Effector memory CD8-positive, alpha-beta T cell (primary cell): ENCODE measurements at places on chromosomes 16 and 17.

DNA sequence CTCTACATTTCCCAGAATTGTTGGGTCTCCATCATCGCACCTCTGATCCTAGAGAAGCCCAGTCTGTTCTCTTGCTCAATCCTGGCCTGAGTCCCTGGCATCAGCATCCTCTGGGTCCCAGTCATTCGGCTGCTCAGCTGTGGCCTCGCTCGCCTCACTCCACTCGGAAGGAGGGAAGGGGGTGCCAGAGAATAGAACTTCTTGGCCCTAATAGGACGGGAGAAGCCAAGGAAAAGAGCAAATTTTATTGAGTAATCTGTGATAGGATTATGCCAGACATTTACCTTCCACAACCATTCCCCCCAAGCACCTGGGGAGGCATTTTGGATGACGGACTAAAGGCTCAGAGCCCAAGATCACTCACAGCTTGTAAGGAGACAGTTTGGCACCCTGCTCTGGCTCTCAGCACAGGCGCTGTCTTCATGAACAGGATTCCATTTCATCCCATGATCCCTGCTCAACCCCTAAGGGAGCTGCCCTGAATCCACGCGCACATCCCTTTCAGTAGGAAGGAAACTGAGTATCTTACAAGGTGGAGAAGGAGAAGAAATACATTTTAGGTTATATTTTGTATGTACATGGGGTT lies 498 bp upstream of the CLEC10A start:
- no peaks in the 10 kb centered on the region for H3K36me3 ChIP-seq
- no peak overlapping the region for H3K4me3 ChIP-seq
- DNase-seq, result no peak
- peaks cover 37% of the 10 kb centered on the region for H3K4me1 ChIP-seq

DNA sequence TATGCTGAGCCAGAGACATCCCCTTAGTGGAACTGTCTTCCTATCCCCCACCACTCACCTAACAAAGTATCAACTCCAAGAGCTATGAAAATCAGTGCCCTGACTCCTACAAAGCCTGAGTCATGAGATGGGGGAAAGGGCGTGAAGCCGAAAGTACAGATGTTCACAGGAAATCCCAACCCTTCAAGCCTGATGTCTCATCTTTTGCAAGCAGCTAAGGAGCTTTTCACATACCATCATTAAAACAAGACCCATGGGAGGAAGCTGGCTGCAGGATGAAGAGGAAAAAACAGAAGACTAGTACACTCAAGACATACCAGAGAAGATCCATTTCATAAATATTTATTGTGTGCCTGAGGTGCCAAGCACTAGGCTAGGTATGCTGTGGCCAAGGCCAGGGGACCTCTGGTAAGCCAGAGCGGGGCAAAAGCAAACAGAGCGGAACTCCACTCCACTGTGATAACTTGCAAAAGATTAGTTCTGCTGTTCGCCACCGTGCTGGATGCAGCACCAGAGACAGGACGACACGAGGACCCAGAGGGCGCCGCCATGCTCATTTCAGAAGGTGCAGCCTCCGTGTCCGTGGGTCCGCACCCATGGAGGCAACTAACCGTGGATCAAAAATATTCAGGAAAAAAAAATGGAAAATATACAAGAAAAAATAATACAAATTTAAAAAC lies 4.5 kb upstream of the MNT start:
- H3K4me1 ChIP-seq, result peaks cover 5% of the 10 kb centered on the region
- no peak for DNase-seq
- no peak overlapping the region for H3K27ac ChIP-seq
- H3K36me3 ChIP-seq, result peaks cover 24% of the 10 kb centered on the region
- H3K4me3 ChIP-seq, result no peak overlapping the region

DNA sequence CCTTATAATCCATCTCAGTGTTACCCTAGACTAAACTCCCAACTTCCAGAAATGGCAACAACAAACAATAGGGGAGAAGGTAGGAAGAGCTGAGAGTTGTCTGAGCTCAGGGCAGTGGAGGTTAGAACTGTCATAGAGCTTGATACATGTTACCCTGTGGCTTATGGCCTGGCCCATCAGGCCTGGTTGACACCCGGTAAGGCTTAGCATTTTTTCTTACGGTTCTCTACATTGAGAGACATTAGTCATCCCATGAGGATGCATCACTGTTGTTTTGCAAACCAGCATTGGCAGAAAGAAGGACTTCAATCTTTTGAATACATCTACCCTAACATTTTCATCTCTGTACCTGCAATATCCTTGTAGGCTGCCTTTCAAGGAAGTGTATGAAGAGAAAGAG lies 226.6 kb downstream of the PHKB start:
- H3K27ac ChIP-seq, result no peak overlapping the region
- H3K27me3 ChIP-seq, result no peaks in the 10 kb centered on the region
- no peak overlapping the region for H3K4me3 ChIP-seq
- peaks cover 29% of the 10 kb centered on the region for H3K36me3 ChIP-seq
- no peak for DNase-seq

DNA sequence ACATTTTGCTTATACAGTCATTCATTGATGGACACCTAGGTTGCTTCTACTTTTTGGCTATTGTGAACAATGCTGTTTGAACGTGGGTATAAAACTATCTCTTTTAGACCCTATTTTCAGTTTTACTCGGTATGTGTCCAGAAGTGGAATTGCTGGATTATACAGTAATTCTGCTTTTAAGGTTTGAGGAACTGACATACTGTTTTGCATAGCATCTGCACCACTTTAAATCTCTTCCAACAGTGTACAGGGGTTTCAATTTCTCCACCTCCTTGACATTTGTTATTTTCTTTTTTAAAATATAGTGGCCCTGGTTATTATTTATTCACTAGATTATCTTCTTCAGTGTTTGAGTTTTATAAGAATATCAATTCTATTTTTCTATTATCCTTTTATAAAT lies 116.9 kb downstream of the USP22 start:
- no peaks in the 10 kb centered on the region for H3K4me1 ChIP-seq
- H3K27ac ChIP-seq, result no peak overlapping the region
- peaks cover 6% of the 10 kb centered on the region for H3K27me3 ChIP-seq
- no peak overlapping the region for H3K4me3 ChIP-seq

GRCh38 chr16:76598498-76598897 lies 321.3 kb downstream of the CNTNAP4 start:
- H3K27me3 ChIP-seq, result no peaks in the 10 kb centered on the region
- H3K4me1 ChIP-seq, result no peaks in the 10 kb centered on the region
- no peak overlapping the region for H3K27ac ChIP-seq
- H3K36me3 ChIP-seq, result no peaks in the 10 kb centered on the region
- no peak for DNase-seq
- H3K4me3 ChIP-seq, result no peak overlapping the region

- no peak for DNase-seq
- peaks cover 23% of the 10 kb centered on the region for H3K27me3 ChIP-seq
- H3K36me3 ChIP-seq, result peaks cover 3% of the 10 kb centered on the region
- no peak overlapping the region for H3K4me3 ChIP-seq
Measured at GRCh38 chr17:27390540-27390939, 65.7 kb upstream of the KSR1 start.

- H3K36me3 ChIP-seq, result peaks cover 25% of the 10 kb centered on the region
- no peak overlapping the region for H3K27ac ChIP-seq
- DNase-seq, result no peak
- peaks cover 4% of the 10 kb centered on the region for H3K4me1 ChIP-seq
- no peak overlapping the region for H3K4me3 ChIP-seq
- no peaks in the 10 kb centered on the region for H3K27me3 ChIP-seq
Measured at GRCh38 chr16:264440-264951, 11.2 kb downstream of the RGS11 start.

- H3K27ac ChIP-seq, result no peak overlapping the region
- H3K27me3 ChIP-seq, result no peaks in the 10 kb centered on the region
- DNase-seq, result no peak
- no peaks in the 10 kb centered on the region for H3K36me3 ChIP-seq
- H3K4me3 ChIP-seq, result no peak overlapping the region
- no peaks in the 10 kb centered on the region for H3K4me1 ChIP-seq
Measured at GRCh38 chr17:66450008-66450851, 147.8 kb downstream of the PRKCA start.

DNA sequence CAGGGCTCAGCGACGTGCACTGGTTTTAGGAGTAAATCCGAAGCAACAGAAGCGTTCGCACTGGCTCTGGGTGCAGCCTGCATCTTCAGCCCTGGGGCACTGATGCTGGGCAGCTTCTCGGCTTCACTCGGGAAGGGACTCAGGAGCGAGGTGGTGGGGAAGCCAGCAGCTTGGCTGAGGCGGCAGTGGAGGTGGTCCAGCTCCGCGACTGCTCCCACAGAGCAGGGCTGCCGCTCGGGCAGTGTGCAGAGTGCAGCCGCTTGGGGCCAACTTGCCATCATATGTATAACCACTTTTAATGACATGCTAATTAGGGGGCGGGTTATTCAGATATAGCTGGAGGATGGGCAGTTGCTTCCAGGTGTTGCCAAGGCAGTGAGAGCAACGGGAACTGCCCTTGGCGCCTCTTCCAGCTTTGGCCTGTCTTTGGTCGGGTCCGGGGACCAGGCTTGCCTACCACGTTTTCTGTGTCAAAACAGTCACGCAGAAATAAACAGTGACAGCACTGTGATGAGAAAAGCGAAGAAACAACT lies 26.7 kb downstream of the METRNL start:
- DNase-seq, result no peak
- no peak overlapping the region for H3K4me3 ChIP-seq
- no peaks in the 10 kb centered on the region for H3K4me1 ChIP-seq
- peaks cover 47% of the 10 kb centered on the region for H3K36me3 ChIP-seq
- peaks cover 59% of the 10 kb centered on the region for H3K27me3 ChIP-seq

GRCh38 chr17:8447799-8448198 lies 12.1 kb downstream of the NDEL1 start:
- H3K4me1 ChIP-seq, result peaks cover 15% of the 10 kb centered on the region
- no peak overlapping the region for H3K27ac ChIP-seq
- peaks cover 95% of the 10 kb centered on the region for H3K36me3 ChIP-seq
- H3K4me3 ChIP-seq, result no peak overlapping the region

- DNase-seq, result no peak
Measured at GRCh38 chr17:72385475-72385874, 264.7 kb downstream of the SOX9 start.

GRCh38 chr16:8727857-8728618 lies 53.6 kb downstream of the ABAT start:
- H3K36me3 ChIP-seq, result no peaks in the 10 kb centered on the region
- H3K4me3 ChIP-seq, result no peak overlapping the region
- H3K27ac ChIP-seq, result no peak overlapping the region
- DNase-seq, result no peak
- peaks cover 5% of the 10 kb centered on the region for H3K4me1 ChIP-seq
- no peaks in the 10 kb centered on the region for H3K27me3 ChIP-seq

- DNase-seq, result no peak
- H3K4me3 ChIP-seq, result no peak overlapping the region
- no peak overlapping the region for H3K27ac ChIP-seq
- peaks cover 23% of the 10 kb centered on the region for H3K4me1 ChIP-seq
- no peaks in the 10 kb centered on the region for H3K27me3 ChIP-seq
Measured at GRCh38 chr17:48357779-48358602, 72.0 kb downstream of the SKAP1 start.
